ENCODE measurements at places on chromosomes 13 and 19.

DNA sequence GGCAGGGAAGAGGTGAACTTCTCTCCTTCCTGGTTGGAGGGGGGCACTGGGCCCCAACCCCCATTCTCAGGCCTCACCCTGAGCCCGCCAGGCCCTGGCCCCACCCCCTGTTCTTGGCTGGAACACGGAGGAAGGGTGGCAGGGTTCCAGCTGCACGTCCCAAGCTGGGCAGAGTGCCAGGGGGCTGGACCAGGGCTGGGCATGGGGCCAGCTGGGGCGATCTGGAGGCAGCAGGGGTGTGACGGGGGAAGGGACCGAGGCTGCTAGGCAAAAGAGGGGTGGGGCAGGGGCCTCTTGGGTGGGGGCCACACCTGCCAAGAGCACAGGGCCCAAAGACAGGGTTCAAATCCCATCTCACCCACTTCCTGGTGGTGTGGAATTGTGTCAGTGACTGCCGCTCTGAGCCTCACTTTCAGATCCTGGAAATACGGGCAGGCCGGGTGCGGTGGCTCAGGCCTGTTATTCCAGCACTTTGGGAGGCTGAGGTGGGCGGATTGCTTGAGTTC, 2.2 kb downstream of the HIF3A start:
- DNase-seq: no peak

GRCh38 chr19:56348289-56348877, 33.7 kb upstream of the ZSCAN5A start:
- DNase-seq: peak; percentile 6

DNA sequence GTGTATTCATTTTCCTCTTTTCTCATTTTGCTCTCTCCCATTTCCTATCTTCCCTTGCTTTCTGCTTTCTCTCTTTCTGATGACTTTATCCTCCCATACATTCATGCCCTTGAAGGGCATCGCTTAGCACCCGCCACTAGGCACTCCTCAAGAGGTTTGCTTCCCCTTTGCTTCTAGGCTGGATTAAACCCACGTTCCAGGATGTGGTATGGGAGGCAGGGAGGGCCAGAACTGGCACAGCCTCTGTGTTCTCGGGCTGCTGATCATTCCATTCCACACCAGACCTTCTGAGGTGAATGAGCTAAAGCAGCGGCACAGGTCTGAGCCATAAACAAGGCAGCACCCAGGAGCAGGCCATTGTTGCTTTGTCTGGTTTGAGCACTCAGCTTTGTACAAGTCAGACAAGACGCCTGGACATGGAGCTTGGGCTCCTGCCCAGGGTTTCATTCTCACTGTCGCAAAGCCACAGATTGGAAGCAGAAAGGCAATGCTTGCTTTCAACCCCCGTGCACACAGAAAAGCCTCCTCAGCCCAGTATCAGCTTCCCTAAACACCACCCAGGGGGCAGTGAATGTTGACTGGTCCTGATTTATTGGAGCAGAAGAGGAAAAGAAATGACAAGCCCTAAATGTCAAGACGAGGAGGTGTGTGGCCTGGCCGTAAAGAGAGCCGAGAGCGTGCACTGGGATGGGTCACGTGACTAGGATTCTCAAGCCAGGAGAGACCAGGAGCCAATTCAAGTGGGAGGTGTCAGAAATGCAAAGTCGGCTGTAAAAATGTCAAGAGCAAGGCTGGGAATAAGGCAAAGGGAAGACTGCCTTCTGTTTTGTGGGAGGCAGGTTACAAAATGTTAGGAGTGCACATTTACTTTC, 218.0 kb upstream of the SERP2 start:
- peak; percentile 79 for DNase-seq

- no peak for DNase-seq
Observed at GRCh38 chr13:59546178-59546577, 617.5 kb downstream of the DIAPH3 start.

GRCh38 chr19:633786-634639, 676 bp upstream of the POLRMT start:
- no peak for DNase-seq

DNA sequence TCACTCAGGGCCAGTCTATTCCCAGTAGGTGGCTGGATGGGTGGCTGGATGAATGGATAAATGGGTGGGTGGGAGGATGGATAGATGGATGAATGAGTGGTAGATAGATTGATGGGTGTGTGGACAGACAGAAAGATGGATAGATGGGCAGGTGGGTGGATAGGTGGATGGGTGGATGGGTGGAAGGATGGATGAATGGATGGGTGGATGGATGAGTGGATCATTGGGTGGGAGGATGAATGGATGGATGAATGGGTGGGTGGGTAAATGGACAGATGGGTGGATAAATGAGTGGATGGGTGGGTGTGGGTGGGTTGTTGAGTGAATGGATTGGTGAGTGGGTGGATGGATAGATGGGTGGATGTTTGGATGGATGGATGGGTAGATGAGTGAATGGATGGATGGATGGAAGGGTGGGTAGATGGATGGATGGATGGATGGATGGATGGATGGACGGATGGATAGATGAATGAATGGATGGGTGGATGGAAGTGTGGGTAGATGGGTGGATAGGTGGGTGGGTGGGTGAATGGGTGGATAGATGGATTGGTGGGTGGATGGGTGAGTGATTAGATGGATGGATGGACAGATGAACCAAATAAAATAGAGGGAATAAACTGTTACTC, 27.1 kb upstream of the CCNE1 start:
- no peak for DNase-seq

DNA sequence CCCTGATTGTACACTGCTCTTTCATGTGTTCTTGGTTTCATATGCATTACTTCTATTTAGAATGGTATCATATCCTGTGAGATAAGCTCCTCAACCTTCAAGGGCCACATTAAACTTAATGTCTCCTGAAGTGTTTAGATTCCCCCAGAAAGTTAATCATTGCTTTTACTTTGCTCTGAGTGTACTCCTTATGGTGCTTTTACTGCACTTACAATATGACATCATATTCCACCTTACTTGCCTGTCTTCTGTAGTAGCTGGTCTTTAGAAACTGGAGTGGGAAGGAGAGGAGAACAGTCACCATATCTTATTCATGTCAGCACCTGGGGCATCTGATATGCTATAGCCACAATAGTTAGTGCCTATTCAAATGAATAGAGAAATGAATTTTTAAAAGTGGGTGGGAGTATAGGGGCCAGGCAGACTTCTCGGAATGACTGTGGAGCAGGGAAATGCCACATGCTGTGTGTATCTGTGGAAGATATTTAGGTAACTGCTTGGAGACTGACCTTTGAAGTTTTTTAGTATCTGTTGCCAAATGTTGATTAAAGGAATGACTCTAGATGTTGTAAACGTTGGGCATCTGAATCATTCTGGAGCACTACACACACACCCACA, 40.2 kb downstream of the SLAIN1 start:
- DNase-seq: no peak

DNA sequence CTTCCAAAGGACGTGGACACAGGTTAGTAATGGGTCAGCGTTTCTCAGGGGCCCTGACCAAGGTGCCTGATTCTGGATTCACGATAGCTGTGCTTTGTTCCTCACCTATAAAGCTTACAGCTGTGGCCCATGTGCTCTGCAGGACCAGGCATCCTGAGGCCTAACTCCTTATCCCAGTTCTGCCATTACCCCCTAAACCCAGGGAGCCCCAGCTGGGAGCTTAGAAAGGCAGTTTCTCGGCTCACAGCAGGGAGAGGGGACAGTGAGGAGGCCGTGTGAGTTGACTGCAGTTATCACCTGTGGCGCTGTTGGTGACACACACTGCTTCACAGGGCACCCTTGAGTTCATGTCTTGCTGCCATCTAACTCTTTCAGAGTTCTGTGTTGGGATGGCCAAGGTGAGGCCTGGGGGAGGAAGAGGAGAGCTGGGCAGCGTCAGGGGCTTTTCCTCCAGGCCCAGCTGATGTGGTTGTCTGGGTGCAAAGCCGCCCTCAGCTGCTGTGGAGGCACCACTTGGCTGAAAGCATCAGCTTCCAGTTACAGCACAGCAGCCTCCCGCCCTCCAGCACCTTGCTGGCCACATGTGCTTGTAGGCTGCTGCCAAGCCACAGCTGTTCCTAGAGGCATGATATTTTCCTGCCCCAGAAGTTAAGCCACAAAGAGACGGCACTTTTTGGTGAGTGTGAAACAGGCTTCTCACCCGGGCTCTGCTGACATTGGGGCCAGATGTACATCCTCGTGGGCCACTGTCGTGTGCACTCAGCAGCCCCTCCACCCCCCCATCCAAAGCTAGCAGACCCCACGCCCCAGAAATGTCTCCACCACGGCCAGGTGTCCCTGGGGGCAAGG, 99.6 kb upstream of the MCF2L start:
- no peak for DNase-seq

- no peak for DNase-seq
Observed at GRCh38 chr19:38830039-38830733, 1.4 kb downstream of the ECH1 start.

DNA sequence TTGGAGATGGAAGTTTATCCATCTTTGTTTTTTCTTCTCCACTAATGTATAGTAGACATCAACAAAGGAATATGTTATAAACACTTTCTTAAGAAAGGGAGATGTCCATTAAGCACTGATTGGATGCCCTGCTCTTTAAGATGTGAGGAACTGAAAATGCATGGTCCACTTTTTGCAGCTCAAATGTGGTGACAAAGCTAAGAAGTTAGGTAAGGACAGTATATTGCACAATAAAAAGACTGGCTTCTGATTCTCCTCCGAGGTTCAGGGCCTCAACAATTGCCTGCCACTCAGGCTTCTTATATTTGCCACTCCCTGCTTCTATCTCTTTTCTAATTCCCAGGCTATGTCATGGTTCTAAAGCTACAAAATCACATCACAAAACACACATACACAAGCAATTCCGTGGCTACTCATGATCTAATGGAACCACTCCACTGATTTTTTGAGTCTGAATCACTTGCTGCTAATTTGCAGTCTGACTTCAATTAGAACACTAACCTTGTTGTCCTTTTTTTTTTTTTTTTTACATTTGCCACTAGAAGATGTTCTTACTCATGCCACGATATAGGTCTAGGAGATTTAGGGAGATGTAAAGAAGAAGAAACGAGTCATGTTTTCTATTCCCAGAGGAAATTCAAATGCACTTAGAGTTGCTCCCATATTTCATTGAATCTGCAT, 29.6 kb upstream of the TNFSF11 start:
- DNase-seq: no peak

- peak; percentile 58 for DNase-seq
Observed at GRCh38 chr13:33016414-33017322, at the start of gene KL. Gene KL (plus strand): TSS chr13:33016423. CDS start chr13:33016441, 18 bp downstream.

GRCh38 chr13:71320452-71320851, 546.6 kb downstream of the DACH1 start:
- peak; percentile 28 for DNase-seq

DNA sequence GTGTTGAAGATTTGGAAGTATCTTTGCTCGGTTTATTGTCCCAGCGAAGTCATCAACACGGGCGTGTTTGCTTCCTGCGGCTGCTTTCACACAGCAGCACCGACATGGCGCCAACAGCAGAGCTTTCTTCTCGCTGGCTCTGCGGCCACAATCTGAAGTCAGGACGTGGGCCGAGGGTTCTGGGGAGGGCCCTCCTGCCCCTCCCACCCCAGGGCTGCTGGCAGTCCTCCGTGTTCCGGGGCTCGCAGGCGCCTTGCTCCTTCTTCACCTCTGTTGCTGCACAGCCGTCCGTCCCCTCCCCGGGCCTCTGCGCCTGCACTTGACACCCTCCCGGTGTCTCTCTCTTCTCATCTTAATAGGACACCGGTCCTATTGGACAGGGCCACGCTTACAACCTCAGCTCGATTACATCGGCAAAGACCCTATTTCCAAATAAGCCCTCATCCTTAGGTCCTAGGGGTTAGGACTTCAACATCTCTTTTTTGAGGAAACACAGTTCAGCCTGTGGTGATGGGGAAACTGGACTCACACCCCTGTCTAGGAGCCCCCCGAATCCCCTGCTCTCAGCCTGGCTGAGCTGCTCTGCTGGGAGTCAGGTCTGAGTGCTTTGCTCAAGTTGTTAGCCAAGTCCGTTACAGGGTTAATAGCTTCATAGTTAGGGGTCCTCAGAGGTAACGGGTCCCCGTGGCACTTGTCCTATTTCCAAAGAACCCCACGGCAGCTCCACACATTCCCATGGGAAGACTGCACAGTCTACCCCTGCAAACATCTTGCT, 2.7 kb upstream of the TEX29 start:
- DNase-seq: no peak

DNA sequence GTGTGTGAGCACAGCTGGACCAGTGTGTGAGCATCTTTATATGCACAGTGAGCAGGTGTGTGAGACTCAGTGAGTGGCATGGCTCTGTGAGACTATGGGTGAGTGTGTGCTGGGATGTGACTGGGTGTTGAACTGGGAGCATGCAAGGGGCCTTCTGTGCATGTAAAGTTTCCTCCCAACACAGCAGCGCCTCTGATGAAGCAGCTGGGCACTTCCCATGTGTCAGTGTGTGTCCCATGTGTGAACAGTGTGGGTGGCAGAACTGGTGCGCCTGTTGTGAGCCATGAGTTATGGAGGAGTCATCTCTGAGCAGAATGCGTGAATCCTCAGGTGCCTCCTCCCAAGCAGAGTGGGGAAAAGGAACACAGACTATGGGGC, 24.1 kb downstream of the LGALS16 start:
- no peak for DNase-seq

GRCh38 chr13:79767126-79767525, 286.2 kb downstream of the NDFIP2 start:
- no peak for DNase-seq

DNA sequence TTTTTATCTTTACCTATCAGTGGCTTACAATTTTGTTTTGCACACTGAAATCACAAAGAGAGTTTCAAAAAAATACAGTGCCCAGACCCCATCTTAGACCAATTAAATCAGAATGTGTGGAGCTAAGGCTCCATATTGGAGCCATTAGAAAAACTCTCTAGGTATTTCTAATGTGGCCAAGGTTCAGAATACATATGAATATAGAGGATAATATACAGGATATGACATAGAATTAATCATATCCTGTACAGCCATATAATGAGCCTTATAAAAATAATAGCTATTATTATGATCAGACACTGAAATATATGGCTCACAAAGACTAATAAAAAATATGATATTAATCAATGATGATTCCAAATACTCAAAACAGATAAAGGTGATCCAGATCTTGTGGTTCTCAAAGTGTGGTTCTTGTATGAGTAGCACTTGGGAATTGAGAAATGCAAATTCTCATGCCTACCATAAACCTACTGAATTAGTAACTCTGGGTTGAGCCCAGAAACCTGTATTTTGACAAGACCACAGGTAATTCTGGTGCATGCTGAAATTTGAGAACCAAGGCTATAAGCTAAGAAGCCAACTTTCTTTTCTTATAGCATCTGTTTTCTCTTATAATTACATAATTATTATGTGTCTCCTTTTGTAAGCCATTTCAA, 408.0 kb downstream of the DIAPH3 start:
- DNase-seq: no peak

DNA sequence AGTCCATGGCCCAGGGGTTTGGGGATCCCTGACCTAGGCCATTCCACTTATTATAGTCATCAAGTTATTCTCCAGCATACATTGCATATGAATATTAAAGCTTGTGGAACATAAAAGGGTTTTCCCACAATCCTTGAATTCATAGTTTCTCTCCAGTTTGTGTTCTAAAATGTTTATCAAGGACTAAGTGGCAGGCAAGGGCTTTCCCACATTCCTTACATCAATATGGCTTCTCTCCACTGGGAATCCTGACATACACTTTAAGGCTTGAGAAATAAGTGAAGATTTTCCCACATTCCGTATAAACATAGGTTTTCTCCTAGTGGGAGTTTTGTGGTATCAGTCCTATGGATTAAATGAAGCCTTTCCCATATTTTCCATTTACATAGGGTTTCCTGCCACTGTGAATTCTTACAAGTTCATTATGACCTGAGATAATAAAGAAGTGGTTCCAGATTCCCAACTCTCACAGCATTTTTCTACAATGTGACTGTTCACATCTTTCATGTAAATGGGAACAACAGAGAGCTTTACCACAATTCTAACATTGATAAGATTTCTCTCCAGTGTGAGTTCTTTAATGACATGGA, 14.5 kb downstream of the ZNF426 start:
- DNase-seq: no peak

Measured in ELF-1 (cell line).